T-helper 1 cell treated with Interleukin-12 subunit alpha and Interleukin-12 subunit beta and Interleukin-4 antibody, amounts not matched to agents 30 ng/mL and 1 ng/mL, for 36 hours (primary cell): ENCODE measurements at places on chromosomes 3 and 15. TPM values are rescaled to one million over a fixed set of nuclear protein-coding genes. Genes with fewer than 3 reads are reported as not detected.

Gene LINGO1
- total RNA-seq = not detected in 2 replicates

Gene PATL2
- 60.5 and 62.1 TPM in 2 replicates for total RNA-seq

Gene SIDT1
- 28.2 and 29.9 TPM in 2 replicates for total RNA-seq

Gene SORD
- 6.7 and 6.8 TPM in 2 replicates for total RNA-seq

Gene MYZAP
- not detected in 2 replicates for total RNA-seq

Gene U2SURP
- total RNA-seq = 136 and 139 TPM in 2 replicates

Gene MAGEL2
- not detected in 2 replicates for total RNA-seq

Gene LMLN
- 1.9 and 2.5 TPM in 2 replicates for total RNA-seq

Gene GOLGA6D
- not detected in 2 replicates for total RNA-seq

Gene CISH
- total RNA-seq = 479 and 481 TPM in 2 replicates

Gene ARHGAP11A
- 99.2 and 102 TPM in 2 replicates for total RNA-seq

Gene PLSCR5
- total RNA-seq = not detected in 2 replicates

Gene NANOGP8
- total RNA-seq = not detected in 2 replicates

Gene GNAT1
- not detected in 2 replicates for total RNA-seq

Gene SKOR1
- total RNA-seq = 0.22 TPM in 2 replicates

Gene C3orf49
- not detected in 2 replicates for total RNA-seq

Gene CSPG4
- not detected in 2 replicates for total RNA-seq

Gene MME
- total RNA-seq = not detected in 2 replicates

Gene PLA2G4D
- total RNA-seq = not detected in 2 replicates

Gene SCAANT1
- not detected in 2 replicates for total RNA-seq
